ENCODE measurements at places on chromosomes 16 and 17.

DNA sequence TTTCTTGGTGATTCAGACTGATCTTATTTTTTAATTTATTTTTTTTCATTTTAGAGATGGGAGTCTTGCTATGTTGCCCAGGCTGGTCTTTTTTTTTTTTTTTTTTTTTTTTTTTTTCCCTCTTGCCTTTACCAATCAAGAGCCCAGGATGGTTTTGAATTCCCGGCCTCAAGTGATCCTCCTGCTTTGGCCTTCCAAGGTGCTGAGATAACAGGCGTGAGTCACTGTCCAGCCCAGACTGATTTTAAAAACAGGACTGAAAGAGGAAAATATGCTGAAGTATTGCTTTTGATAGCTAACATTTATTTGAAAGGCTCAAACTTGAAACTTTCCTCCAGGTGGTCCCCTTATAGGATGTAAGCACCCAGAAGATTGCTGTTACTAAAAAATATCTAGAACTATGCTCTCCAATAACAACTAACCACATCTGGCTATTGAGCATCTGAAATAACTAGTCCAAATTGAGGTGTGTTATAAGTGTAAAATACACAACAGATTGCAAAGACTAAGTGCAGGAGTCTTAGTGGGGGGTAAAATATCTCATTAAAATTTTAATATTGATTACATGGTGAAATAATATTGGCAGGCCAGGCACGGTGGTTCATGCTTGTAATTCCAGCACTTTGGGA is 15.8 kb upstream of the BRIP1 start:
- DNase-seq = no peak

DNA sequence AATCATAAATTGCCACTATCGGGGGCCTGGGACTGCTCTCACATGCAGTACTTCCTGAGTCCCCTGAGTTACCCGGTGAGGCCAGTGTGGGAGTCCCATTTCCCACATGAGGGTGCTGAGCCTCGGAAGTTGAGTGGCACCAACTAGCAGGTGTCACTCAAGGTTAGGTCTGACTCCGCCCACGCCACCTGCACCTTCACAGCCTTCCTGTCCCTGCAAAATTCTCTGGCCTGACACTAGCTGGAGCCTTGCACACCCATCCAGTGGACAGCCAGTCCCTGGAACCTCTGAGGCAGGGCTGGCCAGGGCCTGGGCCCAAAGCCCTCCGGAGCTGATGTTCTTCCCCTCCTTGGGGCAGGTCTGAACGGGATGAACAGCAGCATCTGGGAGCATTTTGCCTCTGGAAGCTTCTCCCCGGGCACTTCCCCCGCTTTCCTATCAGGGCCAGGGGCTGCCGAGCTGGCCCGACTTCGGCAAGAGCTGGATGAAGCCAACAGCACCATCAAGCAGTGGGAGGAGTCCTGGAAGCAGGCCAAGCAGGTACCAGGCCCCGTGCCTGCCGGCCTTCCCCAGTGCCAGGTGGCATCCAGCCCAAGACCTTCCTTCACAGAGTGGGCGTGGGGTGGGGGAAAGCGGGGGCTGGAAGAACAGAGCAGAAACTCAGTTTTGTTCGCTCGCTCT is 21.9 kb downstream of the UNC13D start:
- DNase-seq = no peak

GRCh38 chr17:64392300-64392699 is 1.6 kb upstream of the PECAM1 start:
- no peak for DNase-seq

DNA sequence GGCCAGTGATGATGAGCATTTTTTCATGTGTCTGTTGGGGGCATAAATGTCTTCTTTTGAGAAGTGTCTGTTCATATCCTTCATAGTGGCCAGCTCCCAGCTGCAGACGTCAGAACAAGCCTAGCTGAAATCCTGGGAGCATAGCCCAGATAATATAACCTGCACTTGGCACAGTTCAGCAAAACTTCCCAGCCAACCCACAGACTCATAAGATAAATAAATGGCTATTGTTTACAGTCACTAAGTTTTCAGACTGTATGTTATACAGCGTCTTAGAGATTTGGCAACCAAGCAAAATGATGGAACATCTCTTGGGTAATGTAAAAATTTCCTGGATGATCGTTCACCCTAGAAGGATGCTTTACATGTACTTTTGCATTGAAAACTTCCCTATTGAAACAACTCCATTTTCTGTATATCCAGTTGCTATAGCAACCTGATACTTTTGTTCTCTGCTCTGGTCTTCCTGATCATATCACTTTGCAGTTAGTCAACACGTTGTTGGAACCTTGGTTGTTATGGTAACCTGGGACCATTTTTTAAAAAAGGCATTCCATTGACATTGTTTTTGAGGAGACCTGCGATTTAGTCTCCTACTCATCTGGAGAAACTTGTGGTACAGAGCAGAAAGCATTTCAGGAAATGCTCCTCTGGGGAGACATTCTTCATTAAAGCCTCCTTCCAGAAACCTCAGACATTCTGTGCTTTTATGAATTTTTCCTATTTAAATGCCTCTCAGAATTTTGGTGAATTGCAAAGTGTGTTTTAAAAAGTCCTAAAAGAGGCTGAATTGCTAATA is 378.7 kb downstream of the HS3ST4 start:
- no peak for DNase-seq

GRCh38 chr16:86215233-86215978 is 294.9 kb upstream of the FOXF1 start:
- DNase-seq = no peak

- DNase-seq = no peak
These were observed 119.6 kb downstream of the SPAG9 start for GRCh38 chr17:51000835-51001638.

DNA sequence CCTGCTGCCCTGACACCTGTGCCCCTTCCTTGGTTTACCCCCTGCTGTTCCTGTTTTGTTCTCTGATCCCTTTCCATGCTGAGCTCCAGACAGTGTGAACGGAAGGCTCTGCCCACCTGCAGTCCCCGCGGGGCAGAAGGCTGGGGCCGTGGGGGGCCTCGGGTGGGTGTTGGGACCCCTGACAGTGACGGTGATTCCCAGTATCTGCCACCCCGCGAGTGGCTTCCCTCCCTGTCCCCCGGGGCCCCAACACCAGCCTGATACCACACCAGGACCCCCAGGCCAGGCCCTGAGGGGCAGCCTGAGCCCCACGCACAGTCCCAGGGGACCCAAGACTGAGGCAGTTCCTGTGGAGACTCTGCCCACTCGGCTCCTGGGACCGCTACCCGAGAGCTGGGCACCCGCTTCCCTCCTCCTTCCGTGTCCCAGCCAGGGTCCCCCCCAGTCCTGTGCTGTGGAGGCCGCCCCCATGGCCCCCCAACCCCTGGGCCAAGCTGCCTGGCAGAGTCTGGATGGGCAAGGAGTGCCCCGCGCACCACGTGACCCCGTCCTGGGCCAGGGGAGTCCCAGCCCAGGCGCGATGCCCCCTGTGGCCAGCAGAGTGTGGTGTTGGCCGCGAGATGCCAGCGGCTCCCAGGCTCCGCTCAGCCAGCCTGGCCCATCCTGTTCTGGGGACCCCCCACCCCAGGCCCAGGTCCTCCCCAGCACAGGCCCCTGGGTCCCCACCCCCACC is 10.0 kb upstream of the C1QTNF8 start:
- DNase-seq = no peak

DNA sequence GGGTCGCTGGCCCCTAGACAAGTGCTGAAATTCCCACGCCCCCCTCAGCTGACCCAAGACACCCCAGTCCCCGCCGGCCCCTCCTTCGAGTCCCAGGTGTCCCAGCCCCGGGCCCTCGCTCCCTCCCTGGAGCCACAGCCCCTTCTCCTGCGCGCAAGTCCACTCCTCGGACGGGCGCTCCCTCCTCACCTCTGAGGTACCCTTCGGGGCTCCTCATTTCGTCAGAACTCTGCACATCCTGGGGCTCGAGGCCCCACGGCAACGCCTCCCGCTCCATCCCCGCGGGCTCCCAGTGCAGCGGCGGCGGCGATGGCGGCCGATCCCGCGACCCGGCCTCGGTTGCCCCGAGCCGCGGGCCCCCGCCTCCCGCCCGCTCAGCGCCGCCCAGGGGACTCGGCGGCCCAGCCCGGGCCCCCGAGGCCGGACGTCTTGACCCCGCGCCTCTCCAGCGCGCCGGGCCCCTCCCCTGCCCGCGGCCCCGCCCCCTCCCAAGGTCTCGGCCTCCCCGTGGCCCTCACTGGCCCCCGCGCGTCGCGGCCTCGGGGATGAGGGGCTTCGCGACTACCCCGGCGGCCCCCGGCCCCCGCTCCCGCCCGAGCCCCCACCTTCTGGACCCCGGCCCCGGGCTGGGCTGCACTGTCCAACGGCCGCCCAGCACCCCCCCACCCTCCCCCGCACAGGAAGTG is at the start of gene ZNF768:
Gene ZNF768, minus strand, starts transcription at position 430 of the 686 bp plus-strand sequence. Its CDS starts 153 bp downstream, at position 277.
- no peak for DNase-seq

GRCh38 chr16:53534206-53534605 is 31.2 kb upstream of the AKTIP start:
- no peak for DNase-seq

DNA sequence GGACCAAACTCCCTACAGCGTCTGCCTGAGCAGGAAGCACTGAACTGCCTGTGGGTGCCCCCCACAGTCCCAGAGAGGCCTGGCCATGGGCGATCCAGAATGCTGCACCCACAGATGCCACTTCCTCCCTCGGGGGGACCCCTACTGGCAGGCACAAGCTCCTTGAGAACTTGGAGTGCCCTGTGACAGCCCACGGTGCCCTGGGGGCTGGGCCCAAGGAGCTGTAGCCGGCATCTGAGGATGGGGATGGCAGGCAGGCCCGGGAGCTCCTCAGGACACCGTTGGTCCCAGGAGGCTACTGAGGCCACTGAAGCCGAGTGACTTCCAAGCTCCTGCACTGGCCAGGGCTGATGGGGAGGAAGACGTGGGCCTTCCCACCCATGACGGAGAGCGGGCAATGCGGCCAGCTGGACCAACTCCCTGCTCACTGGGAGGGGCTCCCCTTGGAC is 15.1 kb upstream of the RASD1 start:
- no peak for DNase-seq

DNA sequence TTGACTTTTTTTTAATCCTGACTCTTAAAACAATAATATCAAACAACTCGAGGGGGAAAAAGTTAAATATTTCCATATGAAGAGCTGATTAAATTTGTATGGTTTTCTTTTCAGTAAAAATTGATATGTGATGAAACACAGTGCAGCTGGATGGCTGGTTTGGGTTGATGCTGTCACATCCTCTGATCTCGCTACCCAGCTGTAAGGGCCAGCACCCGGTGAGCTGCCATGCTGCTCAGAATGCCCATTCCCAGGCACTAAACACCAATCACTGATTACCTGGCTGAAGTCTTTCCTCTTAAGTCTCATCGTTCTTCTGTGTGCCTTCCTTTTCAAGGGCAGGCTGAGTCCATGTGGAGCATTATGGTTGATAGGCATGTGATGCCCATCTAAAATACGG is 234.3 kb downstream of the IRX3 start:
- DNase-seq = no peak

DNA sequence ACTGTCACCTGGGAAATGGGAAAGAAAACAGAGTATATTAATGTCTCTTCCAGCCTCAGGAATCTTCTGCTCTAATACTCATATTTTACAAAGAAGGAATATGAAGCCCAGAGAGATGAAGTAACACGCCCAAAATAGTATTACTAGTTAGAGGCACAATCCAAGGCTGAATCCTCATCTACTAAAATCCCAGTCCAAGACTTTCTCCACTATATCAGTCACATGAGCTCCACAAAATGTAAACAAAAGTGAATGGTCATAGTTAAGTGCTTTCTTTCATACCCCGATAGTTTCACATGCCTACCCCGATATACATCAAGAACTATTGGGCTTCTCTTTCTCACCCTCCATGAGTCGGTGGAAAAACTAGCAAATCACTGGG is 965 bp downstream of the INTS2 start:
- no peak for DNase-seq
